ENCODE measurements at places on chromosomes 16 and 17.

GRCh38 chr16:51734220-51734619 lies 583.1 kb upstream of the SALL1 start:
- DNase-seq = no peak

- DNase-seq = no peak
These were observed 154.2 kb downstream of the MYO1D start for GRCh38 chr17:32722733-32723132.

GRCh38 chr17:29746669-29747068 lies 124.0 kb upstream of the CORO6 start:
- DNase-seq = no peak

DNA sequence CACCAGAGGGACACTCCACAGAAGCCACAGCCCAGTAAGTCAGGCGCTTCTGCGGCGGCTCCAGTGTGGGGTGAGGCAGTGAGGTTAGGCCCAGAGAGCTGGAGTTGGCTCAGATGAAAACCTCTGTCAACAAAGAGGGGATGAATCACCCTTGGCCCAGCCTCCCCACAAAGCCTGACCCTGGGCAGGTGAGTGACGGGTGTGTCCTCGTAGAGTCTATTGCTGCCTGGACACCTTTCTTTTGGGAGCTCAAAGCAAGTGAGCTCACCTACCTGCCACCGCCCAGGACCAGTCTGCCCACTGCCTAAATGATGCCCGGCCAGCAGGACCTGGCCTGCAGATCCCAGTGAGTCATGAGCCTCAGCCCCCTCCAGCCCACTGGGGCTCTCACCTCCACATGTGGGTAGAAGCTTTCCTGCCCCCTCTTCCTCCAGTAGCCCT lies 24.9 kb upstream of the DBNDD1 start:
- DNase-seq = no peak

- DNase-seq = no peak
These were observed 79.4 kb downstream of the GOSR1 start for GRCh38 chr17:30556374-30557332.

All from T-helper 2 cell (primary cell).